ENCODE measurements at places on chromosomes 7 and 10. TPM values are rescaled to one million over a fixed set of nuclear protein-coding genes. Genes with fewer than 3 reads are reported as not detected.

The DYNC1I1 gene
- total RNA-seq = 2.7 TPM

DNA sequence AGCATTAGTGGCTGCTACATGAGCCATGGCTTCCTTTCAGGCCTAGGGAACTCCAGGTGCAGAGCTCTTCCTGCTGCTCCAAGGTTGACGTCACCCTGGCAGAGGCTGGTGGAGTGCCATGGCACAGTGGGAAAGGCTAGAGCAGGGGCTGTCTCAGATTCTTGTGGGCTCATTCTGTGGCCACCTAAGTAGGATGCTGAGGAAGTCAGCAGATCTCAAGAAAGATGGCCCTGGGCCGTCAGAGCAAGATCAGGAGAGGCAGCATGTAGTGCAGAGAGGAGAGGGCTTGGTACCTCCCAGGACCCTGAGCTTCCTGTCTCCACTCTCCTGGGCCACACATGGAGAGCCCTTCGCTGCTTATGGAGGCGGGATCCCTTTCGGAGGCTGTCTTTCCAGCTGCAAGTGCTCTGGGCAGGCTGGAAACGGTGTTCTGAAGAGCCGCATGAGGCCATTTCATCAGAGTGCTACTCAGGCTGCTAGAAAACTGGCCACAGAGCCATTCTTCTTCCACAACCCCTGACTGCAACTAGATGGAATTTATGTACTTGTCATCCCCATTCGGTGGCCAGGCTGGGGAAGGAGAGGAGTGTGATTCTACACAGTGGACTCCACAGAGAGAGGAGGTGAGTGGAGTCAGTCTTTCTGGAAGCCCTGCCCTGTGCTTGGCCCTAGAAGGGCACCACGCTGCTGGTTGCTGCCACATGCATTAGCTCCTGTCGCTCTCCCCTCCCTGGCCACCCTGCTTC is 304.2 kb downstream of the RPS24 start:
- DNase-seq = no peak

- no peak for DNase-seq
Measured at GRCh38 chr10:796233-796632, 106.8 kb upstream of the DIP2C start.

DNA sequence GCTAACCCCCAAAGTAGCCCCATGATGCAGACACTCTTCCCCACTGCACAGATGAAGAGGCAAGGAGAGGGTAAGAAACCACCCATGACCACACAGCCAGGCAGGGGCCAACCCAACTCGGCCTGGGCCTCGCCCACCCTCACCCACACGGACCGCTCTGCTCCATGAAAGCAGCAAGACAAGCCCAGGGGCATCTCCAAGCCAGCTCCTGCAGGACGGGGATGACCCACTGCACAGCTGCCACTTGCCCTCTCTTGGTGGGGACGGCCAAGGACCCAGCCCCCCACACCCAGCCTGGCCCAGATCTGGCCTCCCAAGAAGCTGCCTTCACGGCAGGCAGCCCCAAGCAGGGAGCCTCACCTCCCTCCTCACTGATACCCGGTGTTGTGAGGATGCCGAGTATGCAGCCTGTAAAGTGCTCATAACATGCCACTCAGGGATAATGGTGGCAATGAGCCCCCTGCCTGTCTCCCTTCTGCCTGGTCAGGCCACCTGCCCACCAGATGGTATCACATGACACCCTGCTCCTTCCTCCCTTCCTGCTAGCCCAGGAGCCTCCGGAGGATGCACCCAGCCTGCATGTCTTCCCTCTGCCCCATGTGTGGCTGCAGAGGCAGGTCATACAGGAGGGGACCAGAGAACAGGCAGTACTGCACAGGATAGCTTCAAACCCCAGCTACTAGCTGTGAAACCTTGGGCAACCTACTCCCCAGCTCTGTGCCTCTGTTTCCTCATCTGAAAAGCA is 23.3 kb downstream of the OGDHL start:
- peak; percentile 8 for DNase-seq
